ENCODE measurements at places on chromosomes 5 and 9.

DNA sequence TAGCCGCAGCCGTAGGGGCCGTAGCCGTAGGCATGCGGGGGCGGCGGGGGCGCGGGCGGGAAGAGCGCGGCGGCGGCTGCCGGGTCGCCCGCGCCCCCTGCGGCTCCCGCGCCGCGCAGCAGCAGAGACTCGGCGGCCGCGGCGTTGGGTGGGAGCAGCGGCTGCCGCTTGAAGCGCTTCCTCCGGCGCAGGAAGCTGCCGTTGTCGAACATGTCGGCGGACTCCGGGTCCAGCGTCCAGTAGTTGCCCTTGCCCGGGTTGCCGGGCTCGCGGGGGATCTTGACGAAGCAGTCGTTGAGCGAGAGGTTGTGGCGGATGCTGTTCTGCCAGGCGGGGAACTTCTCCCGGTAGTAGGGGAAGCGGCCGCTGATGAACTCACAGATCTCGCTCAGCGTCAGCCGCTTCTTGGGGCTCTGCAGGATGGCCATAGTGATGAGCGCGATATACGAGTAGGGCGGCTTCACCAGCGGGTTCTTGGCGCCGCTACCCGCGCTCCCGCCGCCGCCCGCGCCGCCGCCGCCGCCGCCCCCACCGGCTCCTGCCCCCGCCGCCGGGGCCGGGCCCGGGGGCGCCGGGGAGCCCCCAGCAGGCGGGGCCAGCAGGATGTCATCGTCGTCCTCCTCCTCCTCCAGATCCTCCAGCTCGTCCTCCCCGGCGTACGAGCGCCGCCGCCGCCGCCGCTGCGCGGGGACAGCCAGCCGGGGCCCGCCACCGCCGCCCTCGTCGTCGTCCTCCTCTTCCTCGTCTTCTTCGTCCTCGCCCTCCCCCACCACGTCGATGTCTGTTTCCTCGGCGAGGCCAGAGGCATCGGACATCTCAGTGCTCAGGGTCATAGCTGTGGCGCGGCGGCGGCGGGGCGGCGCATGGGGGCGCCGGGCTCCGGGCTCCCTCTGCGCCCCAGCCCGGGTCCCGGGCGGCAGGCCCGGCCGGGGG, 781 bp downstream of the FOXD1 start:
- DNase-seq, result no peak

DNA sequence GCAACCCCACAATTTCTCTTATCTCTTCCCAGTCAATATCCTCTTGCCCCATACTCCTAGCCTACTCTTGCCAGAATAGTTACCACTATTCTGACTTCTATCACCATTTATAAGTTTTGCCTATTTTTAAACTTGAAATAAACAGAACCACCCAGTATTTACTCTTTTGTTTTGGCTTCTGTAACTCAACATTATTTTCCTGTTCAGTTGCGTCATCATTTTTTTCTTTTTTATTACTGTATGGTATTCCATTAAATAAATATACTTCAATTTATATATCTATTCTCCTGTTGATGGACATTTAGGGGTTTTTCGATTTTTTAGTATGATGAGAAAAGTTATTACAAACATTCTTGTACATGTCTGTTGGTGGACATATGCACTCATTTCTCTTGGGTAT, 62.6 kb upstream of the ERBIN start:
- DNase-seq, result no peak

- DNase-seq, result no peak
These were observed 149.5 kb downstream of the CRB2 start for GRCh38 chr9:123505496-123505895.

GRCh38 chr9:72839085-72839484, 113.8 kb downstream of the ALDH1A1 start:
- no peak for DNase-seq

All from anterior cingulate cortex (tissue), 58 donors.